ENCODE measurements at places on chromosomes 6 and 20.

DNA sequence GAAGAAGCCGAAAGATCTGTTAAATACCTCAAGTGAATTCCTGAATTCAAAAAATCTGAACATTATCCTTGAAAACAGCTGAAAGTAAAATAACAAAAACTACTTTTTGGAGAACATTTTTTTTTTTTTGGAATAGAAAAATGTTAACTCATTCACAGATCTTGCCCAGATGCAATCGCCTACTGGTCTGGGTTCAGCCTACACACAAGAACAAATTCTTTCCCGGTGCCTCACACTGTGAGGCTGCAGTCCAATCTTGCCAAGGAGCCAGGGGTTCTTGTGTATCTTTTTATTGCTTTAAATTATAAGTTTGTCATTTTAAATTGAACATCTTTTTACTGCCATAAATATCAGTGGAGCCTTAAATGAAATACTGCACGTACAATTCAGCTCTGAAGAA lies 41.2 kb upstream of the TMEM200A start:
- no peak for DNase-seq

GRCh38 chr6:39029156-39030011 lies 19.2 kb upstream of the GLP1R start:
- DNase-seq: peak; percentile 18

GRCh38 chr6:938916-939315 lies 246.0 kb upstream of the EXOC2 start:
- DNase-seq: no peak

- DNase-seq: no peak
Observed at GRCh38 chr20:59018817-59019216, 412 bp upstream of the TUBB1 start.

- DNase-seq: no peak
Observed at GRCh38 chr20:25042531-25043498, 15.1 kb downstream of the ACSS1 start.

- no peak for DNase-seq
Observed at GRCh38 chr20:3887876-3888620, 1.1 kb upstream of the PANK2 start.

GRCh38 chr20:36777167-36777566 lies 3.6 kb upstream of the DSN1 start:
- no peak for DNase-seq

- DNase-seq: no peak
Observed at GRCh38 chr6:131635384-131636340, 1.4 kb upstream of the ENPP3 start.

DNA sequence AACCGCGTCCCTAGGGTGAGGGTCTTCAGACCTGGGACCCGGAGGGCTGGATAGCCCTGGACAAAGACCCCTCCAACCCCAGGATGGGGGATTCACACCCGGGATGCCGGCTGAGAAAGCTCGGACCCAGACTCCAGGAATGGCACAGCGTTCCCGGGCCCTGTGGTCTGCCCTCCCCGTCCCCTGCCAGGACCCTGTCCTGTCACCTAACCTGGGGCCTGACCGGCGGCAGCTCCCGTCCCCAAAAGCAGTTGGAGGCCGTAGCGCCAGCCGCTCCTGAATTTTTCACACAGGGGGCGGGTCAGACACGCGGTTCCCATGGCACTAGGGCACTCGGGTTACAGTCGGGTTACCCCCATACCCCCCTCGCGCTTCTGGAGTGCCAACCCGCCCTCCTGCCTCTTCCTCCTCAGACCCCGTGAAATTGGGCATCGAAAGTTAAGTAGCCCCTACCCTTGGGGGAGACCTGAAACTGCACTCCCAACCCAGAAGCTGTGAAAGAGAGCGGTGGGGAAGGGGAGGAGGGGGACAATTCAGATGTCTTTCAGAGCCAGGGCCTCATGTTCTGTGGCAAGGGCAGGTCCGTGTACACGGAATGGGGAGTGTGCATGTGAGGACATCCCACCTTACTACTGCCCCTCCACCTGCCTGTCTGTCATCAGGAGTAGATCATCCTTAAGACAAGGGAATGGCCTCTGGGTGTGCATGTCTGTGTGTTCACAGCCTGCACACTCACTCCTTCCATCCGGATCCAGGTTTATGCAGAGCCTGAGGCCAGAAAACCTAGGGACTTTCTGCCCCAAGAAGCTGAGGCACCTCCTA lies 595 bp downstream of the REM1 start:
- DNase-seq: no peak

- DNase-seq: no peak
Observed at GRCh38 chr6:13294499-13295069, 33.8 kb downstream of the TBC1D7 start.

DNA sequence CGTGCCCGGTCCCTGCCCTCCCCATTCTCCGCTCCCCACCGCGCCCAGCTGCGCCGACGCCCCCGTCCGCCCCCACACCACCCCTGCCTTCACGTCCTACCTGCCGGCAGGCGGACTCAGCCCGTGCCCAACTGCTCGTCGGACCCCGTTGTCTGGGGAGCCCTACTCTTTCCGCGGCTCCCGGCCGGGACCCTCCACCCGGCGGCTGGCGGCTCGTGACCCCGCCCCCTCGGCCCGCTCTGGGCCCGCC lies at the start of gene SERAC1:
Gene SERAC1 (minus strand): TSS at position 223 of the 250 bp plus-strand sequence. CDS start 9,899 bp downstream, outside the sequence.
- no peak for DNase-seq

DNA sequence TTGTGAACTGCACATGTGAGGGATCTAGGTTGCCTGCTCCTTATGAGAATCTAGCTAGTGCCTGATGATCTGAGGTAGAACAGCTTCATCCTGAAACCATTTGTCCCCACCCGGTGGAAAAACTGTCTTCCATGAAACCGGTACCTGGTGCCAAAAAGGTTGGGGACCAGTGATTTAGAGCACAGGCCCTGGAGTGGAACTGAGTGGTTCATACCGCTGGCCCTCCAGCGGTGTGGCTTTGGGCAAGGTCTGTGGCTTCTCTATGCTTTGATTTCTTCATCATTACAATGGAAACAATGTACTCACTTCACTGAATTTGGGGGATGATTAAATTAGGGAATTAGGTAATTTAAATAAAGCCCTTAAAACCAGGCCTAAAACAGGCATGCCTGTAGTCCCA lies 36.3 kb downstream of the CD164 start:
- no peak for DNase-seq

- no peak for DNase-seq
Observed at GRCh38 chr20:52621401-52621800, 350.8 kb upstream of the TSHZ2 start.

- DNase-seq: no peak
Observed at GRCh38 chr6:3316331-3316730, 57.6 kb downstream of the PSMG4 start.

DNA sequence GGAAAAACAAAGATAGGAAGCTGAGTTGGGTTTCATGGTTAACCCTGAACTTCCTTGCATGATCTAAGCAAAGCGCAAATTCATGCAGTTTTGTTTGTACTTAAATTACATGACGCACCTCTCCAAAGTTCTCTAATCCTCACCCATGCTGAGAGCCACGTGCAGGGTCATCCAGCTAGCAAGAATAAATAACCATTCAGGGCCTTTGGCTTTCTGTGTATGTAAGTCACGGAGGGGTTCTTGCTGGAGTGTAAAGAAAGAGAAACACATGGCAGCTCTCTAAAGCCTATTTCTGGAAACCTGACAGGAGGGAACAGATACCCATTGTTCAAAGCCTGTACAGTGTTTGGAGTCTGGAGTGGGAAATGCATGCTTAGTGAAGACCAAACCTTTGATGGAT lies 171.7 kb upstream of the CCN2 start:
- no peak for DNase-seq

DNA sequence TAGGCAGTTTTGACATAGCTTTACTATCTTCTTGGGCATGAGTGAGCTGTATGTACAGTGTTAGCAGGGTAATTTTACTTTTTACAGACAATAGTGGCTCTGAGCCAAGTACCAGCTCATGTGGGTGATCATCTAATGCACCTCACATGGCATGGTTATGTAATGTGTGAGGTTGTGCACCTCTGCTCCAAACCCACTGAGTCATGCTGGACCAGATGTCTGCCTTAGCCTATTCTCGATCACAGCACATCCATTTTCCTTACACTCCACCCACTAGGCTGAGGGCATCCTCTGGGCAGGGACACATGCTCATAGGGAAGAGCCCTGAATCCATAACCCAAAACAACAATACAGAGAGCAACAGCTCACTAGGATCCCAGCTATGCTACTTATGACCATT lies 71.6 kb upstream of the FBXL4 start:
- DNase-seq: no peak

DNA sequence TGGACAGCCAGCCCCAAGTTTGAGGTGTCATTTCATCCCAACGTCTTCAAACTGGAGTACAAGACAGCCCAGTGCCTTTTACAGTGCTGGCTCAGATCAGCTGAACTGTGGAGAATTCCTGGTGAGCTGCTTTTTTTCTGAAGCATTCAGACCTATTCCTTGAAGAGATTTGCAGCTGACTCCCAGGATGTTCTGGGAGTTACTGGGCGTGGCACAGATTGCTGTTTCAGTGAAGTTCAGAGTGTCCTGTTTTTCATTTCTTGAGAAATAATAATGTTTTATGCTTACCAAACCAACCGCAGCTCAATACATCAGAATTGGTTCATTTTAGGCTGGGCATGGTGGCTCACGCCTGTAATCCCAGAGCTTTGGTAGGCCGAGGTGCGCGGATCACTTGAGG lies 33.4 kb upstream of the SRPK1 start:
- no peak for DNase-seq

DNA sequence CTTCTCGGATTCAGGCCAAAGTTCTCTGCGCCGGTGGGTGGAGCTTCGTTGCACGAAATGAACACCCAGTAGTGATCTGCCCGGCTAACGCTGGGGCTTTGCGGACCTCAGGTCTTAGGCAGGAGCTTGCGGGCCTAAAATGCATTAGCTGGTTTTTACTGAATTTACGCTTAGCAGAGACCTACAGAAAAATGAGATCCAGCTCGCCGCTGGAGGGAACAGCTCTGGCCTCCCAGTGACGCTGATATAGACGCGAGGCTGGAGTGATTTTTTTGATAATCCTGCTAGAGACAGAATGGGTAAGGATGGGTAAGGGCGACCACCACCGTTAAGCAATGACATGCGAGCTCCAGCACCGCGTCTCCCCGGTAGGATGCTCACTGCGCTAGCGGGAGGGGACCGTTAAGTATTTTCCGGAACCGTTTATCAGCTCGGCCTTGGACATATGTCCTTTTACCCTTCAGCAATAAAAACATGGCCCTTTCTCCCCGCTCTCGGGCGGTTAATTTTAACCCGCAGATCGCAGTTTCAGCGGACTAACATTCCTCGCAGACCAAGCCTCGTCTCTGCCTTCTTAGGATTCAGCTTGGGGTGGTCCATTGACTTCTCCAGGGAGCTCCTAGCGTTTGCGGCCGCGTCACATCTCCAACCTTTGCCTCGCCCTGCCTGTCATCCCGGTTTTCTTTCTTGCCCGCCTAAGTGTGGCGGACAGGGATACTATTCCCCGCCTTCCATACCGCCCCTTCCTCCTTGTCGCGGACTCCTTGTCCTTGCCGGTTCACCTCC lies 109.3 kb downstream of the GPX5 start:
- no peak for DNase-seq

GRCh38 chr6:20135677-20136268 lies 76.5 kb downstream of the MBOAT1 start:
- DNase-seq: no peak

GRCh38 chr20:50567860-50568548 lies 57.8 kb downstream of the PTPN1 start:
- no peak for DNase-seq

DNA sequence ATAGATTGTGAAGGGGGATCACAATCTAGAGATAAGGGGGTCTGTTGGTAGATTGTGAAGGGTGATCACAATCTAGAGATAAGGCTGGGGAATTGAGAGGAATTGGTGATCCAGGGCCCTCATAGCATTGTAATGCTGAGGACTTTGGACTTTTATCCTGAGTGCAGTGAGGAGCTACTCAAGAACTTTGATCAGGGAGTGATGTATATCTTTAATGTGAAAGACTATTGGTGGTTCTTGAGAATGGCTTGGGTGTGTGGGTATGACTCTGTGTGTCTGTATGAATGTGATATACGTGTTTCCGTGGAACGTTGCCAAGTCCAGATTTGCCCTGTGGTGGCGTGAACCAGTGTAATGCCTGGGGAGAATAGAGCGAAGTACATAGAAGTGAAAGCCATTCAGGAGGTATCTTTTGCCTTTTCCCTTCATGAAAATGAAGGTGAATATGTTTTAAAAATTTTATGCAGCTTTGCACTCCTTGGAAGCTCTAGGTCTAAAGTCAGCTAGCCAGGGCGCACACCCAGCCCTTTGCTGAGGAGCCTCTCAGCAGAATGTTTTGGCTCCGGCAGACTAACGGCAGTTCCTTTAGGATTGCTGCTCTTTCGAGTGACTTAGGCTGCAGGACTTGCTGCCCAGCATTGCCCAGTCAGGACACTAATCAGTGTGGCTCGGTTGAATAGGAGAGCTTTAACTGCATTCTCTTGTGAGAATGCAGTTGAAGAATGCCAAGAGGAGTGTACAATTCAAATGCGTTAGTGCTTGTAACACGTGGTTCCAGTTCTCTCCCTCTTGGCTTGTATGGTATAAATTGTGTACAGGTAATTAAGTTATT lies 3.5 kb downstream of the ZFAND3 start:
- DNase-seq: no peak

DNA sequence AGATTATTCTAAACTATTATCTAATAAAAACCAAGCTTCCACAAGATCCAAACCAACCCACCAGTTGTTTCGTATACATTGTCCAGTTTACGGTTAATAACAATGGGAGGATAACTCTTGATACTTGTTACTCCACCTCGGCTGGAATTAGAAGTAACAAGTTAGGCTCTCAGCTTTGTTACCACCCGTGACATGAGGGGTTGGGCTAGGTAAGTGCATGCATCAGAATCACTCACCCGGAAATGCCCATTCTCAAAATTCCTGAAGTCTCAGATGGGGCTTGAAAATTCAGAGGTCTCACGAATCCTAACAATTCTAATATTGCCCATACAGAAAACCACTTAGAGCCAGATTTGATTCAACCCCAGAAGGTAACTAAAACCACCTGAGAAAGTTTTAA lies 27.0 kb upstream of the SERPINB1 start:
- no peak for DNase-seq

DNA sequence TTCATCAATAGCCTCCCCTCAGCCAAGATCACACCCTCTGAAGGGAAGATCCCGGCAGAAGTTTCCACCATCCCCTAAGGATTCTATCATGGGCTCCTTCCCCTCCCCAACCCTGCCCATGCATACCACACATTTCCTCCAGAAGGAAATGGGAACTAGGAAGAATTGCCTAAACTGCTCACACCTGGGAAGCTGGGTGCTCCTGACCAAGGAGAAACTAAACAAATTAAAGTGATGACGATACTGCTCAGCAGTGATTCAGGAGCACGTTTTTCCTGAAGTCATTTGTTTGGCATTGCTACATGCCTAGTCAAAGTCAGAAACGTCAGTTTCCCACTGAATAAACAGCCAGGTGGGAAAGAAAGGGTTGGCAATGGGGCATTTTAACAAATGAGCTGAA lies 136.1 kb upstream of the CDYL start:
- DNase-seq: no peak

GRCh38 chr6:97440590-97441176 lies 157.7 kb upstream of the MMS22L start:
- DNase-seq: no peak

GRCh38 chr6:92362404-92362803 lies 1057.0 kb downstream of the EPHA7 start:
- DNase-seq: no peak
